ENCODE measurements at places on chromosomes 5 and 9.

DNA sequence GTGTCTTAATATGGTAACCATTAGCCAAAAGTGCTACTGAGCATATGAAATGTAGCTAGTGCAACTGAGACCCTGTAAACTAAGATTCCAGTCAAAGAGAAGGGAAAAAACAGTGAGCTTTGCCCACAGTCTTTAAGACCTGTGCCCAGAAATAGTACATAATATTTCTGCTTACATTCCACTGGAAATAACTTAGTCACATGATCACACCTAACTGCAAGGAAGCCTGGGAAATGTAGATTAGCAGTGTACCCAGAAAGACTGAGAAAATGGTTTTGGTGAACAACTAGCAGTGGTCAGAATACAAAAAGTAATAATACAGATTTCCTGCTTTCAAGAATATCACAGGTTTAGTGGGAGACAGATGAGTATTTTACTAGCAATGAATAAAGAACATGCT, 2.5 kb upstream of the CPLANE1 start:
- DNase-seq = no peak

GRCh38 chr5:155430192-155430591, 416.6 kb downstream of the KIF4B start:
- DNase-seq = no peak

GRCh38 chr9:9133526-9133925, 1333.9 kb upstream of the DMAC1 start:
- no peak for DNase-seq

GRCh38 chr5:134136771-134137170, 22.3 kb downstream of the TCF7 start:
- no peak for DNase-seq

GRCh38 chr9:93814077-93814956, 140.8 kb downstream of the BARX1 start:
- peak; percentile 80 for DNase-seq

GRCh38 chr5:9545992-9546851, at the start of gene SEMA5A:
TSS of gene SEMA5A (minus strand) at chr5:9546075. CDS start at chr5:9379946, 166,129 bp downstream.
- peak; percentile 82 for DNase-seq

GRCh38 chr5:56518820-56519219, 285.7 kb upstream of the ANKRD55 start:
- no peak for DNase-seq

GRCh38 chr5:9582406-9582805, 36.5 kb upstream of the SEMA5A start:
- DNase-seq = no peak

GRCh38 chr5:57824047-57824446, 341.4 kb upstream of the ACTBL2 start:
- no peak for DNase-seq

DNA sequence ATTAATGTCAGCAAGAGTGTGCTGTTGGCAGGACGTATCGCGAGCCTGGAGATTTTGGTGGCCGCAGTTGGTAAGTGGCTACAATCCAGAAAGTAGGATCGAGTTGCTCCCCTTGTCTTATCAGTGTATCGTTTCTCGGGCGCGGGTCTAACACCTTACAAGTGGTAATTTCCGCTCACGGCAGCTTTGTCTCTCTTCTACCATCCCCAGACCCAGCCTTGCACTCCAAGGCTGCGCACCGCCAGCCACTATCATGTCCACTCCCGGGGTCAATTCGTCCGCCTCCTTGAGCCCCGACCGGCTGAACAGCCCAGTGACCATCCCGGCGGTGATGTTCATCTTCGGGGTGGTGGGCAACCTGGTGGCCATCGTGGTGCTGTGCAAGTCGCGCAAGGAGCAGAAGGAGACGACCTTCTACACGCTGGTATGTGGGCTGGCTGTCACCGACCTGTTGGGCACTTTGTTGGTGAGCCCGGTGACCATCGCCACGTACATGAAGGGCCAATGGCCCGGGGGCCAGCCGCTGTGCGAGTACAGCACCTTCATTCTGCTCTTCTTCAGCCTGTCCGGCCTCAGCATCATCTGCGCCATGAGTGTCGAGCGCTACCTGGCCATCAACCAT, 1.1 kb downstream of the PTGER4 start:
- DNase-seq = peak; percentile 70

- DNase-seq = no peak
These were observed 21.3 kb downstream of the RPS6 start for GRCh38 chr9:19358701-19359100.

DNA sequence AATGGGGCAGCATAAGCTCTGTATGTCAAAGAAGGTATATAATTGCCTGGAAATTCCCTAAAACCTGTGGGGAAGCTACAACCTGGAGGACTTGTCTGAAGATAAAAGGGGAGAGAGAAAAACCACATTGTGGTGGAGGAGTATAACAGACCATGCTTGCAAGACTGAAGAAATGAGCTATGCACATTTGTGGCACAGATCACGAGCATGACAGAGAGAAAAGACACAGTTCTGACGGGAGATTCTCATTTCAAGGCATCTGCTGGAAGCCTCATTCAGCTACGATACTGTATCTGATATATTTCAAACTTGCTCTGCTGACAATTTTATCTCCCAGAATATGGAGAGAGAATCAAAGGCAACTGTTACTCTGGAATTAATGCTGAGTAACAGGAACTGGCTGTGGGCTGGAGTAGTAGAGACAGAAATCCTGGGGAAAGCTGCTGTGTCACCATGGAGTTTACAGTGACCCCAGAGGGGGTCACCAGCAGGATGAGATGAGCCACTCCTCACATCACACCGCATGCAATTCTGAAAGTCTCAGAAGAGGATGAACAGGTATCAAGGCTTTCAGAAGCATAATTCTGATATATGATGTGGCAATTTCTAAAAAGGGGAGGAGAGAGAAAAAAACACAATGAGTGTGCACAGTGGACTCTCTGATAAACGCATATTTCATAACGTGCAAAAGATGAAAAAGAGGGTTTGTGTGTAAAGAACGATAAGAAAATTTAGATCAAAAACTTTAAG, 528.8 kb downstream of the IRX1 start:
- no peak for DNase-seq

DNA sequence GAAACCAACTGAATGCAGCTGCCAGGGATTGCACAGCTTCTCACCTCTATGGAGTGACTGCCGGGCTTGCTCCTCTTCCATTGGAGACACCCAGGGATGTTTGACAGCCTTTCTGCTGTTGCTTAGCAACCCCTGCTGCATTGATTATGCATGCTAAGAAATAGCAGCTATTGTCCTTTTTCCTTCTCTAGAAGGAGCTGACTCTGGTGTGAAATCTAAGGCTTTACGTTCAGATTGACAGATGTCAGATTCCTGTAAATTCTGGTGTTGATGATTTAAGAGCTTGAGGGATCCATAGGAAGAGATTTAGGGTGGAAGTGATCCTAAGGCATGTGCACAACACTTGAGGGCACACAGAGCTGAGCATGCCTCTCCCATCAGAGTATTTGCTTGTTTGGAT, 267.7 kb downstream of the NTRK2 start:
- peak; percentile 79 for DNase-seq

- no peak for DNase-seq
These were observed 38.4 kb downstream of the UBE2QL1 start for GRCh38 chr5:6487081-6487480.

DNA sequence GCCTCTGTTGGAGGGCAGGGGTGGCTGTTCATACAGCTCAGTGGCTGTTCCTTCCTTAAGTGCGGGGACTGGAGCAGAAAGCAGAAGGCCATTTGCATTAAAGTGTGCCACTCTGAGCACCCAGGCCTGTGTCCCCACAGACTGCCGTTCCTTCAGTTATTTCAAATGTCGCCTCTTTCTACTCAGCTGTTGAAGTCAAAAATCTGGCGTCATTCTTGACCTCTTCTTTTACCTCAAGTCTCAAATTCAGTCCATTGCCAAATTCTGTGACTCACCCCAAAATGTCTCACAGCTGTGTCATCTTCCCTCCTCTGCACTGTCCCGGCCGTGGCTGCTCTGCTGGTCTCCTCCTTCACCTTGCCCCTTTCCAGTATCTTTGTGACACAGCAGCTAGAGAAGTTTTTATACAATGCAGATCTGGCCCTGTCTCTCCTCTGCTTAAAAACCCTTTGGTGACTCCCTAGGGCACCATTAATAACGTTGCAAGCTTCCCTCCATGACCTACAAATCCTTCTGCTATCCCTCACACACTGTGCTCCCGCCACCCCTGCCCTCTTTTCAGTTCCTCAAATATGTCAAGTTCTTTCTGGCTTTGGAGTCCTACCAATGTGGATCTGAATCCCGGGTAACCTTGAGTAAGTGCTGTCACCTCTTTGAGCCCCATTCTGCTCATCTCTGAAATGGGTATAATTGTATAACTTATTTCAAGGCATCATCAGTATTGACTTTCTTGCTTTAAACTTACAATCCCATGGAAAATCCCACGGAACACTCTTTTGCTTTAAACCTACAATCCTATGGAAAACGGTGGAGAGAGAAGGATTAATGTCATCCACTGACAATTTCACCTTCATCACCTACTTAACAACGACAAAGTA, 98.3 kb upstream of the BOD1 start:
- DNase-seq = no peak

DNA sequence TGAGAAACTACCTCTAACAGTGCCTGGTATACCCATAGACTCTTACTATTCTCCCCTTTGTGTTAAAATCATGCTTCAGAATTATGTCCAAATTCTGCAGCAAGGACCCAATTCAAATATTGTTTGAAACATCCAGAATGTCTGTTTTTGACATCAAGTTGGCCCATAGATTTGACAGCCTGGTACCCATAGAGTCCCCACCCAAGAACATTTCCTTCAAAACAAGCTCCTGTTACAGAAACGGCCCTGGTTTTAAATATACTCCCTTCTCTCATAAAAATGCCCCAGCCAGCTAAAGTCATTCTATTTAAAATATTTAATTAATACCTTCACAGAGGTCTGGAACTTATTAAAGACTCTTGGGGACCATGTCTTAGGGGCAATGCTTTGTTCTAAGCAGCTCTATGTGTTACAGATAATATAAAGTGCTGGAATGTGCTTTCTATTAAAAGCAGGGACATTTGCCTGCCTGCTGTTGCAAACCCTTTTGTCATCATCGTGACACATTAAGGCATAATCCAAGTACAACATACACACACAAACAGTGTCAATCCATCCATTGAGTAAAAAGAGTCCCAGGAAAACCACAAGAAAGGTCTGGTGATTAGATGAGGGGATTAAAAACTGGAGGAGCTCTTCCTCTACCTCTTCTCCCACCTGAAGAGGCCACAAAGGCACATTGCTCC, 321.7 kb downstream of the MLLT3 start:
- no peak for DNase-seq

DNA sequence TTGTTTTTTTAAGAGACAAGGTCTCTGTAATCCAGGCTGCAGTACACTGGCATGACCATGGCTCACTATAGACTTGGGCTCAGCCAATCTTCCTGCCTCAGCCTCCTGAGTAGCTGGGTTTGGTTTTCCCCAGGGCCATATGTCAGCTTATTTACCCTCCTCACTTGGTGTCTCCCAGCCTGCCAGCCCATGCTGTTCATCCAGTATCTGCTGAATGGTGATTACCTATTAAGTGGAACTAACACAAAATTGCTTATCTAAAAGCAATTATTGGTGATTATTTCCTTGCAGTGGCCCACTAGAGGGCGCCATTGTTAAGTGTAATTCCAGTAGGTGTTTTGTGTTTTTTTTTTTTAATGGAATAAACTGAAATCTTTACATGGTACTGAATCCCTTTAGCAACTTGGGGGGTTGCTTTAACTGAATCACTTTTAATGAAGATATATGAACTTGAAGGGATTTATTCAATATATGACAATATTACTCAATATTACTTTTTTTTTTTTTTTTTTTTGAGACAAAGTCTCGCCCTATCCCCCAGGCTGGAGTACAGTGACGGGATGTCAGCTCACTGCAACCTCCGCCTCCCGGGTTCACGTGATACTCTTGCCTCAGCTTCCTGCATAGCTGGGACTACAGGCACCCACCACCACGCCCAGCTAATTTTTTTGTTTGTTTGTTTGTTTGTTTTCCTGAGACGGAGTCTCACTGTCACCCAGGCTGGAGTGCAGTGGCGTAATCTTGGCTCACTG, 13.8 kb downstream of the EXOSC2 start:
- peak; percentile 91 for DNase-seq

GRCh38 chr5:153513156-153513555, 22.7 kb downstream of the GRIA1 start:
- DNase-seq = no peak

DNA sequence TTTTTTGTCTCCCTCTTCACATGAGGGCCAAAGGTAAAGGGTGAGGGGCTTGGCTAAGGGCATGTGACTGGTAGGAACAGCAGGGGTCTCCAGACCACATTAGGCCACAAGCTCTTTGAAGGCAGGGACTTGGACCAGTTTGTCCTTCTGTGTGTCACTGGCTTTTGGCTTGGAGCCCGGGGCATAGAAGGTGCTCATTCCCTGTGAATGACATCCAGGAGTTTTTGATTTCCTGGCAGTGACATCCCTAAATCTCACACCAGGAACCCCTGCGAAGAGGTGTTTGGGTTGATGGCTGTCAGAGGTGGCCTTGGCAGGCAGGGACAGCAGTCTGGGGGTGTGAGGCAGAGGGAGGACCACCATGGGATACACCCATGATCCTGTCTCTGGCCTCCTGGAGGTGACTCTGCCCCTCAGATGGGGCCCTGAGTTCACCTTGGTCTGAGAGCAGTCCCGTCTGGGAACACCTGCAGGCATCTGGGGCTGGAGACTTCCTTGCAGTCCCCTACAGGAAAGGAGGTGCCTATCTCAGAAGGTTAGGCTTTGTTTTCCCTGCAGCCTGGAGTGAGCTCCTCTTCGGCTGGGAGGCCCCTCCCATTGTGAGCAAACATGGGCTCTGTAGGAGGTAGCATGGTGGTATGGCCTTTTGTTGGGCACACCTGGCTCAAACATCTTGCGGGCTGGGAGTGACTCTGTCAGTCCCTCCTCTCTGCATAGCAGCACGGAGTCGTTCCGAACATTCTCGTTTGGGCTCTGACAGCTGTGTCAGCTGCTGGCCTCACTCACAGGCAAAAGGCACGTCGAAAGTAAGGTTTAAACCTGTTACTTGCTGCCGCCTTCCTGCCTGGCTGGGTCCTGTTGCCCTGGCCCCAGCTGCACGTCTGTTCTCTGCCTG, 38.6 kb upstream of the PITX1 start:
- no peak for DNase-seq

GRCh38 chr5:157088342-157088990, 20.4 kb downstream of the HAVCR2 start:
- DNase-seq = peak; percentile 24

DNA sequence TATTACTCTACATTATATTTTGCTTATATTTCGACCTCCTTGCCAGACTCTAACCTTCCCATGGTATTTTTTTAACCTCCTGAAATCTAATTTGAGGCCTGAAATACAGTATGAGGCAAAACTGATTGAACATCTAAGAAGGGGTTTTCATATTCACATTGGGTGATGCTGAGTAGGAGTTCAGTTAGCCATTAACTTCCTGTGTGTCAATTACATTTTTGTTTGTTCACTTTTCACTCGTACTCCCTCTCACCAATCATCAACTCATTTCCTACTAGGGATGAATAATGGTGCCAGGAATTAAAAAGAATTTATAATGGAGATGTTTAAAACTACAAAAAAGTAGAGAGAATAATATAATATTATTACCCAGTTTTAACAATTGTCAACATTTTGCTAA, 27.6 kb upstream of the GLRA1 start:
- DNase-seq = no peak

- no peak for DNase-seq
These were observed 185.8 kb downstream of the CDK5RAP2 start for GRCh38 chr9:120394058-120394669.
